ENCODE measurements at places on chromosomes 1 and 21.
A peak's percentile ranks its signal among the peaks of the same experiment; 100 is the strongest.

DNA sequence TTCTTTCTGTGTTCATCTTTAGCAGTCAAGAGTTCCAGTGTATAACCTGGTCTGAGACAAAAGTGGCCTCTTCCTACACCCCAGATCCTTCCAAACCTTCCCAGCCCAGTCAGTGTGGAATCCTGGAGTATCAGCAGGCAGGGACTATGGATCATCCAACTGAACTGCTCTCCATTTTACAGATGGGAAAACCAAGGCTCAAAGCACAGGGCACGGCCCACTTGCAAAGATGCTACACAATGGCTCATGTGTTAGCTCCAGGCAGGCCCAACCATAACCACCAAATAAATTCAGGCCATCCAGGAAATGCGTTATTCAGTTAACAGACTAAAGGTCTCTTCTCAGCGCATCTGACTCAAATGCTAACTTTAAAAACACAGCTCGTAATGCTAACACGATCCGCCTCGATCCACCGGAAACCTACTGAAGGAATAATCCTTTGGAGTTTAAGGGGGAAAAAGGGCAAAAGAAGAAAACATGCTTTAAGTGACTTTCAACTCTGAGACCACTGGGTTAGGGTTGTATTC is 7.1 kb downstream of the GLIS1 start:
- no peak for DNase-seq

- DNase-seq = no peak
These were observed 19.9 kb upstream of the WDR26 start for GRCh38 chr1:224454402-224455055.

DNA sequence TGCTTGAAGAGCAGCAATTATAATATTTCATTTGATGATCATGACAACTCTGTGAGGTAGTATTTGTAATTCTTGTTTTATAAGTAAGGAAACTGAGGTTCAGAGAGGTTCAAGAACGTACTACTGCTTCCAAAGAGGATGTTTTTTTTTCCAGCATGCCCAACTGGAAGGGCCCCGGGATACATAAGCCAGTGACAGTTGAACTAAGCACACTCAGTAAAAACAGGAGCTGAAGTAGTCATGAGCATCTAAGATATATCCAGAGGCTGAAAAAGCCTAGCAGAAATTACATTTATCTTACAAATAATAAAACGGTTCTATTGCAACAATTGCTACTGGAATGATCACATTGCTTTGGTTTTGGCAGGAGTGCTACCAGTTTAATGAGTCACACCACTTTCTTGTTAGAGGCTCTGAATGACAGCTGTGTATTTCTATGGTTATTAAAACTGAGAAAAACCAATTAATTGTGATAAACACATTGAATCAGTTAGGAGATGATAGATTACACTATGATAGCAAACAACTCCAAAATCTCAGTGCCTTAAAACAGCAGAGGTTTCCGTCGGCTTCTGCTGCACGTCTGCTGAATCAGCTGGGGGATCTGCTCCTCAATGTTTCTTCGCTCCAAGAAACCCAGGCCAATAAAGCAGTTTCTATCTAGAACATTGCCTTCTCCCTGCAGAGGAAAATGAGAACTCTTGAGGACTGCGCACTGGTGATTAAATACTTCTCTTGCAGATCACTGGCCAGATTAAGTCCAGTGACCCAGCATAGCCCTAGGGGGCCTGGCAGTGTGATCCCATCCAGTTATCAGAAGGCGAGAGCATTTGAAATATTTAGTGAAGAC is 522.7 kb downstream of the PLPP3 start:
- DNase-seq = no peak

DNA sequence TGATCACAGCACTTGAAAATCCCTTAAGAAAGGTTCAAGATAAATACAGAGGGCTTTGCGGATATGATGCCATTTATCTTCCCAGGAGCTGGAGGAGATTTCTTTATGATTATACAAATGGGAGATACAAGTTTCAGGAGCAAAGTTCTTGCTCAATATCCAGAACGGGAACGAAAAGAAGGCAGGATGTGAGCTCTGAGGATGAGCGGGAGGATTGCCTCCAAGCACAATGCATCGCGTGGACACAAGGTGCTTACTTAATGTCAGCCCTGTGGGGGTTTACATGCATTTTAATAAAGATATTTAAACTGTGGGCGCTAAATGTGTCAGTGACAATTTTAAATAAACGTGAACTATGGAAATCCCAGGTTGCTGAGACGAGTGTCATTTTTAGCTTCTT is 59.0 kb downstream of the SYT6 start:
- no peak for DNase-seq

GRCh38 chr1:37930246-37931101 is 16.4 kb downstream of the INPP5B start:
- peak; percentile 71 for DNase-seq

GRCh38 chr1:228236744-228237143 is 28.9 kb downstream of the OBSCN start:
- DNase-seq = no peak

DNA sequence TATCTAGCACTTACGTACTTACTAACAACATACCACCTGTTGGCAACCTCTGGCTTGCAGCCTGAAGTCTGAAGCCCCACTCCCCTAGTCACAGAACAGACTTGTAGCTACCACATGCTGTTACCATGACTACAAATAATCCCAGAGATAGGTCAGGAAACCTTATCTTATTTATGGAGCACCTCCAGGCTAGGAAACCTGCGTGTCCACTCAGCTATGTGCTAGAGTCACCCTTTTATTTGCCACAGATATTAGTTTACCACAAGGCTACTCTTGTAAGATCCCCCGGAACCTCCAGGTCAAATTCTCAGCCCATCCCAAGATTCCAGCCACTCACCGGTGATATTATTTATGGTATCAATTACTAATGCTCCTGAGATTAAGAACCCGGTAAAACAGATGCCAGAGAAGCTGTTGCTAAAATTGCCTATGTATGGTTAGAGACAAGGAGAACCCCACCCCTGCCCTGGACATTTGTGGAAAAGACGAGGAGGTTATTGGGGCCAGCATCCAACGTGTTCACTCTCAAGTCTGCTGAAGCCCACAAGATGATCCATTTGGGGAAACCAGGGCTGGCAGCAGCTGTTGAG is 116.5 kb downstream of the TBX15 start:
- DNase-seq = no peak
